NCI-H2107 (cell line): ENCODE measurements at places on chromosomes 13 and 19.

GRCh38 chr13:108212886-108213285 is 2.5 kb downstream of the LIG4 start:
- DNase-seq: no peak

DNA sequence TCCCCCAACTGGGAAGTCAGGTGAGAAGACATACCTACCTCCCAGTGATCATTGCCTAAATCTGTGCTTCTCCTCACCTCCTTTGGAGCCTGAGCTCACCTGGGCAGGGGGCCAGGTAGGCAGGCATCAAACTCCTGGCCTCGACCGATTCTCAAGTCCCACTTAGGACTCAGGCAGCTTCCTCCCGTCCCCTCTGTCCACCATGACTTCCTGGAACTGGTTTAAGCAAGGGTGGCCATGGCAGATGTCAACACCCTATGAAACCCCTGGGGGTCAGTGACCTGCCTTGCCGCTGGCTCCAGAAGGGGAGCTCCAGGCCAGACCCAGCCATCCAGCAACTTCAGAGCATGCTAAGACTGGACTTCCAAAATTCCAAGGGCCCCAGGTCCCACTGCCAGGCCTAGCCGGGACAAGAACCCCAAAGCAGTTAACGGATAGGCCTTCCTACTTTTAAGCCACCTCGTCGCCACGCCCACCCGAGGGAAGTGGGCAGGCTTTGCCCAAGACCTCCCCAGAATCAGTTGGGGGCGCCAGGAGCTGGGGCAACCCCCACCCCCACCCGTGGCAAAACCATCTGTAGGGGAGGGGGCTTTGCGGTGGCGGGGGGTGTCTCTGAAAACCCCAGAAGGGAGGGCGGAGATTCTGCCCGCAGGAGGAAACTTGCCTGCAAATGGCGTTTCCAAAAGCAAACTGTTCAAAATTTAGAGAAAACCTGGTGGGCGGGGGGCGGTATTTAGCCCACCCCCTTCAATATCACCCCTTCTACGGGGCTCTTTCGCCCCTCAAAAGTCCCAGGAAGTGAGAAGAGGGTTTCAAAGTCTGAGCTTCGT is 657 bp downstream of the PLIN3 start:
- DNase-seq: no peak

DNA sequence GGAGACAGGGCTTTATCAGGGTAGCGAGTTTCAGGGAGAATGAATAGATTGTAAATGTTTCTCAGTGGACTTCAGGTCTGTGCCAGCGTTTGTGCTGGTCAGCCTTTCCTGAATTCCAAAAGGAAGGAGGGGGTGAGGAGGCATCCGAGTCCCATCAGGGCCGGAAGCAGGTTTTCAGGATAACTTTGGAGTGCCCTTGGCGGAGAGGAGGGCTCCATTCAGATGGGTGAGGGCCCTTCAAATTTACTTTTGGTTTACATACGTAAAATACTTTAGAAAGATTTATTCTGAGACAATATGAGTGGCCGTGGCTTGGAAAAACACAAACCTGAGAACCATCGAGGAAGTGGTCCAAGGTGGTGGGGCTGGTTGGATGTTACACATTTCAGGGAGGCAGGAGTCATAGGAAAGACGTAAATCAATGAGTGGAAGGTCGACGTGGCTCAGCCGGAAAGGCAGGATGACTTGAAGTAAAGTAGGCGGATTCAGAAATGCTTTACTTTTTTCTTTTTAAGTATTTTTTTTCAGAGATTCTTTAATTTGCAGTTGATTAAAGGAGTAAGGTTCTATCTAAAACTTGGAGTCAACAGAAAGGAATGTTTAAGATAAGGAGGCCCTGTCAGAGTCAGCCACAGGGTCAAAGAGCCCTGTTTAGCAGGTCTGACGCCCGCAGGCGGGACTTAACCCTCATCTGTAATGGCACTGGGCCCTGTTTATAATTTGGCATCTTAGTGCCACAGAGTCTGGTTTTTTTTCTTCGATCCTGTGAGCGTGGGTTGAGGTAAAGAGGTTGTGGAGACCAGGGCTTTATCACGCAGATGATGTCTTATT is 32.8 kb downstream of the ATP11A start:
- no peak for DNase-seq

- no peak for DNase-seq
Measured at GRCh38 chr19:55172741-55173140, 6.3 kb upstream of the DNAAF3 start.

- no peak for DNase-seq
Measured at GRCh38 chr13:66803013-66803807, 426.9 kb downstream of the PCDH9 start.

GRCh38 chr13:99251921-99252320 is 6.3 kb downstream of the GPR18 start:
- no peak for DNase-seq

- DNase-seq: no peak
Measured at GRCh38 chr19:497491-497868, 1.2 kb downstream of the MADCAM1 start.

DNA sequence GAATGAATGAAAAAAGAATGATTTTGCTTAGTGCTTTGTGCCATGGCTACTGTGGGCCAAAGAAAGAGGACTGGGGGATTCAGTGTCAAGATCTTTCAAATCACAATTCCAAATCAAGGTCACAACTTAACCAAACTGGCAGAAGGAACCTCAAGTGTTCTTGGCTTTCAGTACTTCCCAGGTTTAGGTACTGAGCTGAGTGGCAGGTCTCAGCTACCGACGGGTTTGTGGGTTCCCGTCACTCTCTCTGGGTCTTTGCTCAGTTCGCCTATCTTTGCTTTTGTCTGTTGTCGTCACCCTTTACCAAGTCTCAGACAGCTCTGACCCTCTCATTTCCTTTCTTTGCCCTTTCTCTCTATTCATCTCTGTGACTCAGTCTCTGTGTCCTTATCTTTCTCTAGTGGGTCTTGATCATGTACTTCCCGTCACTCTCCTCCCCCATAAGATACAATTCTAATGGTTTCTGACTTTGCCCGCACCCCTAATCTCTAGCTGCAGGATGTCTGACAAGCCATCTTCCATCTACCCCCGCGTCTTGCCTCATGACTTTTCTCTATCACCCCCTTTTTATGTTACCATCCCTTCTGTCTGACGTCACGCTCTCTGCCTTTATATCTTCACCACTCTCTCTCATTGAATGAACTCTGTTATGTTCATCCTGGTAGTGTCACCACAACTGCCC is 33.3 kb upstream of the LRRC4B start:
- no peak for DNase-seq

GRCh38 chr13:75869981-75870380 is 233.9 kb downstream of the LMO7 start:
- DNase-seq: no peak

- no peak for DNase-seq
Measured at GRCh38 chr19:29245215-29245614, 32.3 kb upstream of the UQCRFS1 start.

DNA sequence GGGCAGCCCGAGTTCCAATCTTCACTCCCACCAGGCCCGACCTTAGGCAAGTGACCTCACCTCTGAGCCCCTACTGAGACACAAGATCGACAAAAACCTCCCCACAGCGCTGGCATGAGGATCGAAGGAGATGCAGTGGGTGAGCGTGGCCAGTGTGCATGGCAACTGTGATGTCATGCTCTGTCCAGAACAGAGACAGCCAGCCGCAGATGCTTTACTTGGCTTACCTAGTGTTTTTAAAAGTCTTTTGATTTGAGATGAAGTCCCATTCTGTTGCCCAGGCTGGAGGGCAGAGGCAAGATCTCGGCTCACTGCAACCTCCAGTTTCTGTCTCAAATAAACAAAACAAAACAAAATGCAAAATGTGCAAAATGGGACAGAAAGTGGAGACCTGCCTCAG is 47.4 kb upstream of the CCNE1 start:
- no peak for DNase-seq

DNA sequence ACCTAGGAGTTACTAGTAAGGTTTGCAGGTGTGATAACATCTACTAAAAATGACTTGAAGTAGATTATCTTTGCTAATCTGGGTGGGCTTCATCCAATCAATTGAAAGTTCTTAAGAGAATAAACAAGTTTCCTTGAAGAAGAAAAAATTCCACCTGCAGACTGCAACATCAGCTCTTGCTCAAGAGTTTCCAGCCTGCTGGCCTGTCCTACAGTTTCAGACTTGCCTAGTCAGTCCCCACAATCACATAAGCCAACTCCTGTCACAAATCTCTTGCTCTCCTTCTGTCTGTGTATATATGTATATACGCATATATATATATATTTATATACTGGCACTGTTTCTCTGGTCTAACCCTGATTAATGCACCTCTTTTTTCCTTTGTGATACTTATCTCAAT is 67.3 kb upstream of the ITM2B start:
- DNase-seq: no peak

- no peak for DNase-seq
Measured at GRCh38 chr19:29678484-29679106, 13.3 kb downstream of the PLEKHF1 start.

DNA sequence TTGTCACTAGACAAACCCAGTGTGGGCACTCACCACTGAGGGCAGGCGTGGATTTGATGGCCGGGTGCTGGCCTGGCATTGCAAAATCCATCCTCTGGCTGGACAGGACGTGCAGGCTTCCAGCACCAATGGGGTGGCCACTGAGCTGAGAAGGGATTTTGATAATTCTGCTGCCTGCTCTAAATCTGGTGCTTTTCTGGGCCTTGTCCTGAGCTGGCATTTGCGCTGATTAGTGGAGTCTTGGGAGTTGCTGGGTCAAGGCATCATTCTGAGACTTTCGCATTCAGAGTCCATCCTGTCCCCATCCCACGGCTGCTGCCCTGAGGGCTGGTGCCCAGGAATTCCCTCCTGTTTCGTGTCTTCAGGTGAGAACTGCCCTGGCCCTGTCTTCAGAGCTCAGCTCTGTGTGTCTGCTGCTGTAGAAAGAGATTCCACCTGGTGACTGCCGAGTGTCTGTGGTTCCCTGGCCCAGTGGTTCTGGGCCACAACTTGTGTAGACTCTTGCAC is 65.9 kb upstream of the MCF2L start:
- DNase-seq: no peak

- DNase-seq: no peak
Measured at GRCh38 chr13:86201477-86201876, 402.3 kb upstream of the SLITRK6 start.

DNA sequence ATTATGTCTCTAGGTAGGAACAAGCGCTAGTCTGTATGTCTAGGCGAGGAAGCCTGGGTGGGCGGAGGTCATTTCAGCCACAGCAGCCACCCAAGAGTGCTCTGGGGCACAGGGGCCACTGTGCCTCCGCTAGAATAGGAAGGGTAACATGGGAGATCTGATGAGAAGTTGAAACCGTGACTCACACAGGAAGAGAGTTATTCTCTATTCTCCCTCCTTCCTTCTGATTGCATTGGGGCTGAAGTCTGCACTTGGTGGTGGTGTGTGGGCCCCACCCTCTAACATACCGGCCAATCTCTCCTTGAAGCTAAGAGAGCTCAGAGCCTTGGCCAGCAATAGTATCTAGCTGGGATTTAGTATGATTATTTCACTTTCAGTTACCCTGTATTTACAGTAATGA is 20.3 kb upstream of the GGACT start:
- no peak for DNase-seq

- no peak for DNase-seq
Measured at GRCh38 chr13:40345654-40346372, 320.6 kb downstream of the FOXO1 start.

- DNase-seq: no peak
Measured at GRCh38 chr13:21344662-21345176, 114.4 kb downstream of the ZDHHC20 start.

- no peak for DNase-seq
Measured at GRCh38 chr19:13961826-13962698, 9.8 kb downstream of the DCAF15 start.

DNA sequence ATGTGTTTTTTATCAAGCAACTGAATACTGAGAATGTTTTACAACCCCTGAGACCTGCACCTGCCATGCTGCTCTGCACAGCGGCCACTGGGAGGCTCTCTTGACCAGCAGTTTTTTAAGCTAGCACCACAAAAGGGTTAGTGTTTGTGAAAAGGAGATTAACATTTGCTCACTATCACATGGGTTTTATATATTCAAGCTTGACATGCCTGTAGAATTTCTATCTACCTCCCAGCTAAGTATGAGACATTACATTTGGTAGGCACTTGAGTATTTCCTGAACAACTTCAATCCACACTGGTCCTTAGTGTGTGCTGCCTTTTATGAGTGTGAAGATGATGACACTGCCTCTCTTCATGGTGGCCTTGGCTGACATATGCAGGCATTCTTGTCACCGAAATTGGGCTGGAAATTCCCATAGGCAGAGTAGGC is 1238.9 kb downstream of the UQCRFS1 start:
- no peak for DNase-seq

- DNase-seq: no peak
Measured at GRCh38 chr19:39746836-39747529, 9.2 kb upstream of the CLC start.

- no peak for DNase-seq
Measured at GRCh38 chr13:87894059-87894458, 222.9 kb downstream of the SLITRK5 start.

- DNase-seq: no peak
Measured at GRCh38 chr13:35549481-35549880, 73.0 kb upstream of the MAB21L1 start.

- DNase-seq: no peak
Measured at GRCh38 chr13:106471957-106472543, 63.4 kb downstream of the EFNB2 start.

GRCh38 chr13:101751488-101751887 is 299.0 kb downstream of the ITGBL1 start:
- DNase-seq: peak; percentile 63

- DNase-seq: no peak
Measured at GRCh38 chr19:16976446-16976845, 50.2 kb downstream of the CPAMD8 start.

DNA sequence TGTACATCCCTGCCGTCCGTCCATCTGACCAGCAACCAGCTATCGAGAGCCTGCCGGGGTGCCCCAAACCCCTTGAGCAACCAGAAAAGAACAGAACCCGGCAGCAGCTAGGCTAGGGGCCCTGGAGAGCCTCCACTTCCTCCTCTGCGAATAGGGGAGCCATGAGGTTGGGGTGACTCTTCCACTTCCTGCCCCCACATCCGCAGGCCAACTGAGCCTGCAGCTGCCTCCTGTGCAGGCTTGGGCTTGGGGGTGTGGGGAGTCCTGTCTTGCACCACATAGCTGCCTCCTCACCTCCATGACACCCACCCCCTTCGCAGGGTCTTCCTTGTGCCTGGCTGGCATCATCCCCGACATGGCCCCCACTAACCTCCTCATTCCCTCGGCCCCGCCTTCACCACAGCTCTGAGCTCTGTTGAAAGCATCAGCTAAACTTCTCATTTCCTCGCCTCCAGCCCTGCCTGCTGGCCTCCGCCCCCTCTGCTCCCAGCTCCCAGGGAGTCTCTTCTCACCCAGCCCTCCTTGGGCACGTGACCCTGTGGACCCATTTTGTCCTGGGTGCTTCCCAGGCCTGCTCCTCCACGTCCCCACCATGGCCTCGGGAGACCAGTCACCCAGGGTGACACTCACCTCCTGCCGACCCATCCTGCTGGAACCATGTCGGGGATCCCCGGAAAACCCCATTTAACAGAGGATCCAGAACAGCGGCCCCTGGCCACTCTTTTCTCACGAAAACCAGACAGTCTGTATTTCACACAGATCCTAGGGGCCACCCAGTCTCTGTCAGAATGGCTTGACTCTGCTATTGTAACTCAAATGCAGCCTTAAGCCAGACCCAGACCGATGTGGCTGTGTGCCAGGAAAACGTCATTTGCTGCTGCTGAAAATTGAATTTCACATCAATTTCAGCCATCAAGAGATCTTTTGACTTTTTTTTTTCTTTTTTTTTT is 50.4 kb downstream of the MYO9B start:
- no peak for DNase-seq
